Cardiac fibroblast (primary cell): ENCODE measurements at places on chromosomes 16 and 17.

DNA sequence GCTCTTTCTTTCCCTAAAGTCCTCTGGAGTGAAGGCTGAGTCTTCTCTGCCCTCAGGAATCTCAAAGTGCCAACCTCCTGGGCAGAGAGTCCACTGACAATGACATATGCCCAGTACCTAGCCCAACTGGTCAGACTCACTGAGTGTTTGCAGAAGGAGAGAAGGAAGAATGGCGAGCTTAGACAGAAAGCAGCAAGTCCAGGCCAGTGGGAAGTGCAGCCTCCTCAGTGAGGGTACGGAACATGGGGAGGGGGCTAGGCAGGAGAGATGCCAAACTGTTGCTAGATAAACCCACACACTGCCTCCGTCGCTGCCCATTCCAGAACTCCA lies 678 bp downstream of the EXOC7 start:
- no peak for DNase-seq

GRCh38 chr17:11642655-11643054 lies 44.4 kb downstream of the DNAH9 start:
- DNase-seq, result no peak

DNA sequence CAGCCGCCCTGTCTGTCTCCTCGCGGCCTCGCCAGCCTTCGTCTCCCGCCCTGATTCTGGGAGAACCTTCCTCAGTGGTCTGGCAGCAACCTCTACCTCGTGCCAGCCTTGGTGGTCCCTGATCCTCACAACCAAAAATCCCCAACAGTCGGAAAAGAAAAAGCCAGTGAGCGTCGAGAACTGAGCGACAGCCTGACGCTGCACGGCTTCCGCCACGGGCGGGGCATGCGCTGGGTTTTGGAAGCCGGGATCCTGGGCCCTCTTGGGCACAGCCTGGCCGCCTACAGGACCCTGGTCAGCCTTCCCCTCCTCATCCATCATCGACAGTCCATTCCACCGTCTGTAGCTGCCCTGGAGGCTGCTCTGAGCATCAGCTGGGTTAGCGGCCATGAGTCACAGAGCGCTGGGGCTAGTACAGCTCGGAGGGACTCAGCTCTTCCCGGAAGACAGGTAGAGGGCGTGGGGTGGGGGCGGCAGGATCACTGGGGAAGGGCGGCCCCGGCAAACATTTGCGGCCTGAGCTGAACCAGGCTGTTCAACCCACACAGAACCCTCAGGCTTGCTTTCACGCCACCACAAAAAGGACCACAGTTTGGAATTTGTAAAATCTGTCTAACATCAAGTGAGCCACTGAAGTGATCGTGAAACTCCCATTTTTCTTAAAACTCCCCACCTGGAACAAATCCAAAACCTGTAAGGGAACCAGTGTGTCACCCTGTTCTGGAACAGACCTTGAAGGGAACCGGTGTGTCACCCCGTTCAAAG lies 55.4 kb upstream of the DOC2B start:
- no peak for DNase-seq

- DNase-seq, result no peak
Observed at GRCh38 chr17:17741349-17742023, 60.2 kb downstream of the RAI1 start.

DNA sequence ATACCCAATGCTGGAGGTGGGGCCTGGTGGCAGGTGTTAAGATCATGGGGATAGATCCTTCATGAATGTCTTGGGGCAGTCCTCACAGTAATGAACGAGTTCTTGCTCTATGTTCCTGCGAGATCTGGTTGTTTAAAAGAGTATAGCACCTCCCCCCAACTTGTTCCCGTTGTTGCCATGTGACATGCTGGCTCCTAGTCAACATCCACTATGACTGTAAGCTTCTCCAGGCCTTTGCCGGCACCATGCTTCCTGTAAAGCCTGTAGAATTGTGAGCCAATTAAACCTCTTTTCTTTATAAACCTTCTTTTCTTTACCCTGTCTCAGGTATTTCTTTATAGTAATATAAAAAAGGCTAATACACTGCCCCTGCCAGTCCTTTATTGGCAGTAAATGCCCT lies 33.3 kb downstream of the RANBP10 start:
- DNase-seq, result peak; percentile 57

- peak; percentile 40 for DNase-seq
Observed at GRCh38 chr16:87702325-87702811, 63.4 kb downstream of the KLHDC4 start.

DNA sequence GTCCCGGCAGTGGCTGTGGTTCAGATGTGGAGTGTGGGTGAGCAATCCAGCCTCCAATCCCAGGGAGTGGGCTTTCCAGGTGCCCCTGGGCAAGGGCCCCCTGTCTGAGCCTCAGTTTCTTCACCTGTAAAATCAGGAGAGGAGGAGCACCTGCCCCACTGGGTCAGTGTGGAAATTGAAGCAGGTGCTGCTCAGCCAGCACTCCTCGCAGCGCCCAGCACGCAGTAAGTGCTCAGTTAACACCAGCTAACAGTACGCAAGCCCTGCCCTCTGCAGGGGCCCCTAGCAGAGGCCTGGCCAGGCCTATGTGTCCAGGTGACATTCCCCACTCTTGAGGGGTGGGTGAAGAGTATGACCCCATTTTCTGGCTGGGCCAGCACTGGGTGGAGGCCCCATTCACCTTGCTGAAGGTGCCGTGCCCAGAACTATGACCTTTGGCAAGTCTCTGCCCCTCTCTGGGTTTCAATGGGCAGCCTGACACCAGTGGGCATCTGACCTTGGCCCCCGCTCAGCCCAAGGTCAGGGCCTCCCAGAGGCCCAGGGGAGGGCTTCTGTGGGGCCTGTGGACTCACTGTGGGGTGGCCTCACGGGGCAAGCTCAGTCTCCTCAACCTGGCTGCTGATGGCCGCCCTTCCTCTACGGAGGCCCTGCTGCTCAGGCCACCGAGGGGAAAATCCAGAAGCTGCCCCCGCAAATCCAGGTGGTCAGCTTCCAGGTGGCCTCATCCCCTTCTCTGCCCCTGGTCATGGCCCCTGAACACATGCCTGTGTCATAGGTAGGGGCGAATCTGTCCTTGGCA lies 2.5 kb downstream of the MTSS2 start:
- no peak for DNase-seq

- DNase-seq, result peak; percentile 11
Observed at GRCh38 chr16:56102183-56102686, 89.1 kb upstream of the GNAO1 start.

DNA sequence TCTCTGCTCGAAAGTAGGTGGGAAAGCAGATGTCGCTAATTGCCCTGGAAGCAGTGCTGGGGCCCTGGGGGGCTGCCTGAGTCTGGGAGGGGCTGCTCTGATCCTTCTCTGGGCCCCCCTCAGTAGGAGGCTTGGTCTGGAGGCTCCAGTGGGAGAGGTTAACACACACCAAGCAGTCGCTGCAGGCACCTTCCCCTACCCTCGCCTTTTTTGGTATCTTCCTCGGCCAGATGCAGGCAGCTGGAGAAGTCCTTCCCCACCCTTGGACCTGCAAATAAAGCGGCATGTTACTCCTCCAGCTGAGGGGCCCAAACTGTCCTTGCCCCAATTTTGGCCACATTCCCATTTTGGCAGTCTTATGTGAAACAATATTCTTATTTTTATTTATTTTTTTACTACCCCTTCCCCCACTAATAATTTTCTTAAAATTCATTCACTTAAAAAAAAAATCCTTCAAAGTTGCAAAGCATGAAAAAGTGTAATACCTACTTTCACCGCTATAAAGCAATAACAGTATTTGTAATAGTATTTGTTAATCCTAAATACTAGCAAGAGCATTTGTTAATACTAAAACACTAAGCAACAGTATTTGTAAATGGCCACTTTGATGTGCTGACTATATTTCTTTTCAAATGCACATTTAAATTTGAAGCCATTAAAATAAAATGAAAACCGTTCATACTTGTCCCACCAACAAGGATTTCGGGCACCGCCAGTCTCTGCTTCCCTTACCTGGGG lies 15.0 kb downstream of the C16orf46 start:
- no peak for DNase-seq

- peak; percentile 81 for DNase-seq
Observed at GRCh38 chr17:31321481-31321880, at the start of gene EVI2A. EVI2A (minus strand) TSS chr17:31321622; CDS start chr17:31319013, 2,609 bp downstream.

DNA sequence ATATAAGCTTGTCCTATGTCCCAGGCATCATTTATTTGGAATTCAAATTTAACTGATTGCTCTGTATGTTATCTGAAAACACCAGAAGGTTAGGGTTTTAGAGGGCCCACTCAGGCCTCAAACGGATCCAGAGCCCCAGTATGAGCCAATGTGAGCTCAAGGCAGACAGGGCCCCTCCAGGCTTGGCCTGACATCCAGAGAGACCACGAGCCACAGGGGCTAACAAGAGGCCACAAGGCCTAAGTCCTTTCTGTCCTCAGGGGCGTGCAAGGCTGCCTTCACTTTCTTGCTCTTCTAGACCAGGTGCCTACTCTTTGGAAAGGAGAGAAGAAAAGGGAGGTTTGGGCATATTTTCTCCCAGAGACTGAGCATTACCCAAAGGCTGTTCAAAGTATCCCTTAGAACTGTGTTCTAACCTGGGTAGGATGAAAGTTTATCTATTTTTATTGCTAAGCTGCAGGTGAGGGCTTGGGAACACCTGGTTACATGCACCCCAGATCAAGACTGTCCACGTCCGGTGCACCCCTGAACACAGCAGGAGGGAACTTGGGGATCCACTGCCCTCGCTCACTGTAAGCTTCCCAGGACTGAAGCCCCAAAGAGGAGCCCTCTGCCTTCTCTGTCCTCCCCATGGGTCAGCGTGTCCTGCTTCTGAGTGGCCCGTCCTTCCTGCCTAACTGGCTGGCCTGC lies 1.5 kb upstream of the ENGASE start:
- no peak for DNase-seq

GRCh38 chr16:88510091-88510994 lies 57.3 kb downstream of the ZFPM1 start:
- DNase-seq, result no peak

DNA sequence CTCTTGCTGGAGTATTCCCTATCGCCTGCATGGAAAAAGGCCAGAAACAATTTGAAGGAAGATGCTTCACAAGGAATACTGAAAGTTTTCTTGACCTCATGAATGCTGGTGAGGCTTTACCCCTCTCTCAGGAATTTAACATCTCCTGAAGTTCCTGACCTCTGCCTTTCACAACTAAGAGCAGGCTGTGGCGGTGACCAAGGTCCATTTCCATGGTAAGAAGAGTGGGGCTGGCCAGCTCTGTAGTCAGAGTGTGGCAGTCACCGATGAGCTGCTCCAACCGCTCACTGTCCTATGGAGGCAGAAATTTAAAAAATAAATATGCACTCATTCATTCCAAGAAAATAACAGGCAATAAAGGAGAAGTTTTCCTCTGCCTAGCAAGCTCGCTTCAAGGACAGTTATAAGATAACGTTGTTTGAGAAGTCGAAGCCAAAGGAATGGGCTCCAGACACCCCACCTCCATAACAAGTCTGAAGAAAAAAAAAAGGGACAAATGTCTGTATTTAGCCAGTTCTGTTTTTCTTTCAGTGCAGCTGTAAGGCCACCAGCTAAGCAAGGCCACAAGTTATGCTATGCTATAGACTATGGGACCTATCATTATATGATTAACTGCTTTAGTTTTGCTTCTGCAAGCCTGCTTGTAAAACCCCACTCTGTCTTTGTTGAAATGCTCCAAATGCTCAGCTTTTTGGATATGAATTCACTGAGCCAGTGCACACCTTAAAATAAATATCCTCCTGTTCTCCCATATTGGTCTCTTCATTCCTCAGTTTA lies 6.0 kb upstream of the CCL4L2 start:
- no peak for DNase-seq

DNA sequence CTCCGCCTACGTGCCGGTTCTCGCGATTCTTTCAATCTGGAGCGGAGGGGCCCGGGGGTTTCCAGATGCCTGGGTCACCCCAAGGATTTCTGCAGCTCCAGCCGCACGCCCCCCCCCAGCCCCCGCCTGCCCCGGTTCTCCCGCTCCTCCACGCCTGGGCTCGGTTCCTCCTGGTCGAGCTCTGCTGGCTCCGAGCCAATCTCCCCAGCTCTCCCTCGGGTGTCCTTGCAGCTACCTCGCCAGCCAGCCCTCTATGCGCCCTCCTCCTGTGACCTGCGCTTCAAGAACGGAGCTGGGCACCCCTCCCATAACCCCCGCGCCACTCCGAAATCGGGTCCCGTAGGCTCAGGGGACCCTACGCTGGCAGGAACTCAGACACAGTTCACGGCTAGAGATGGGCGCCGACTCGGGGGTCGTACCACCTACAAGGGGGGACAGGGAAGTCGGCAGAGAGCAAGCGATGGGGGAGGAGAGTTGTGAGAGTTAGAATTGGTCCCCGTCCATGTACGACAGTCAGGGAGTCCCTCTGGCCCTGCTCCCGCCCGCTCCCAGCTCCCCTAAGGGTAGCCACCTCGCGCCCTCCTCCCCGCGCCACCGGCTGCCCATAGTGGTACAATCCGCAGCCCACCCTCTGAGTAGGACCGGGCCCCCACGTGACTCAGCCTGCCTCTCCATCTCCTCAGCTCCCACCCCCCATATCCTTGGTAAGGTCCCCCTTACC lies 961 bp downstream of the FGF11 start:
- DNase-seq, result peak; percentile 12

- DNase-seq, result no peak
Observed at GRCh38 chr17:64781810-64782555, 119.9 kb upstream of the SMURF2 start.

DNA sequence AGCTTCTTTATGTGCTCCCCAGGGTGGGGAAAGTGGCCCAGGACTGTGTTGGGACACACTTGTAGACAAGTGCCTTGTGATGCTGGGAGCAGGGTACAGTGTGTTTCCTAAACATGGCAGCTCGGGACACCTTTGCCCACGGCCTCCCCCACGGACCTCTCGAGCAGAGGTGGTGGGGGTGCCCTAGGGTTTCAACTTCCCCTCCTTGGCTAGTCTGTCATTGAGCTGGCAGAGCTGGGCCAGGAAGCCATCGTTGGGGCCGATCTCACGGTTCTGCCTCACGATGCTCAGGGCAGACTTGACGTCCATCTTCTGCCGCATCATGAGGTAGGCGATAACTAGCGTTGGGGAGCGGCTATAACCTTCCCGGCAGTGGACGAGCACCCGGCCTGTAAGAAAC lies 9.4 kb downstream of the DUSP3 start:
- no peak for DNase-seq

GRCh38 chr16:85134789-85135142 lies 22.5 kb upstream of the CIBAR2 start:
- no peak for DNase-seq

DNA sequence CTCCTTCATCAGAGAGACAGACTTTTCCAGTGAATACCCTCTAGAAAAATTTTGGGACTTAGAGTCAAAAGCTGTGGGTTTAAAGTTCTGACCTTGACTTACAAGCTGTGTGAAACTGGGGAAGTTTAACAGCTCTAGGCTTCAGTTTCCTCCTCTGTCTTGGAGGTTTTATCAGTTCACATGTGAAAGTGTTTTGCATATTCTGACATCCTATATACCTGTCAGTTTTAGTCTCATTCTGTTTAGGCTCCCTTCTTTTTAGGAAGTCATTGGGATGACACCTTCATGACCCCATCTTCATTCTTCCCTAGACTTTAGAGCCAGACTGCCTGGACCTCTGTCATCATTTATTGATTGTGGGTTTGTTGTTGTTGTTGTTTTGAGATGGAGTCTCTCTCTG lies 44.4 kb downstream of the YPEL2 start:
- peak; percentile 22 for DNase-seq

DNA sequence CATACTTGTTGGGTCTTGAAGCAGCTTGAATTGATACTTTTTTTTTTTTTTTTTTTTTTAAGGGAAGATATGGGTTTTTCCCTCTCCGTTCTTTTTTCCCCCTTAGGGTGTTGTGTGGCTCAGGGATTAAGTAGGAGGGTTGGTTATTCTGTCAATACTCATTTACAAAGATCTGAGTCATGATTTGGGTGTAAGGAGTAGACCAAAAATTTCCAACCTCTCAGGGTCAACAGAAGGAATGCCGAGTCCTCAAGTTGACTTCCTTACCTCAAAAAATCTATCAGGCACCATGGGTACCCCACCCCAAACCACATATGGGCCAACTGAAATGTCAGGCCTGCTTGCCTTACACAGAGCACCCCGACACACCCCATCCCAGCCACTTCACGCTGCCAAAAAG lies 230.5 kb downstream of the CCDC182 start:
- DNase-seq, result no peak
